Subcutaneous preadipocyte (primary cell): ENCODE measurements at places on chromosomes 7 and 10. TPM values are rescaled to one million over a fixed set of nuclear protein-coding genes. Genes with fewer than 3 reads are reported as not detected.

Gene UNC5B
- 9.9 and 13.9 TPM in 2 replicates for total RNA-seq

Gene ARHGEF35
- 0.20 and 0.73 TPM in 2 replicates for total RNA-seq

Gene SEMA3E
- total RNA-seq = 1.5 and 2.3 TPM in 2 replicates

Gene TRIM74
- not detected in 2 replicates for total RNA-seq

Gene FAM107B
- 2.9 and 6.6 TPM in 2 replicates for total RNA-seq

Gene DDC
- not detected in 2 replicates for total RNA-seq
